ENCODE measurements at places on chromosomes 1 and 21. TPM values are rescaled to one million over a fixed set of nuclear protein-coding genes. Genes with fewer than 3 reads are reported as not detected.

Gene FCAMR
- not detected for total RNA-seq

- DNase-seq, result no peak
Observed at GRCh38 chr1:156858555-156858956, 361 bp downstream of the INSRR start.

GRCh38 chr21:14766241-14766640 is 220.1 kb upstream of the SAMSN1 start:
- DNase-seq, result no peak

DNA sequence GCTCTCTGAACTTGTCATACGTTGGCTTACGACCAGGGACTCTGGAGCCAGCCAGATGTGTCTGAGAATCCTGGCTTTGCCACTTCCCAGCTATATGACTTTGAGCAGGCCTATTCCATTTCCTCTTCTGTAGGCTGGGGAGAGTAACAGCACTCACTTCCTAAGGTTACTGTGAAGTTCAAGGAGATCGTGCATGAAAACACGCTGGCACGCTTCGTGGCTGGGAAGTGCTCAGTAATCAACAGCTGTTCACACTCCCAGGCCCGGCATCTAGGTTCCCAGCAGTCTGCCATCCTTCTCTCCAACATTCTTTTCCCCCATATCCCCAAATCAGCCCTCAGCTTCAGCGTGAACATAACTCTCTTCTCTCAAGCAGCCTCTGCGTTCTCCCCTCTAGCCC is 2.0 kb downstream of the ASCL5 start:
- no peak for DNase-seq

DNA sequence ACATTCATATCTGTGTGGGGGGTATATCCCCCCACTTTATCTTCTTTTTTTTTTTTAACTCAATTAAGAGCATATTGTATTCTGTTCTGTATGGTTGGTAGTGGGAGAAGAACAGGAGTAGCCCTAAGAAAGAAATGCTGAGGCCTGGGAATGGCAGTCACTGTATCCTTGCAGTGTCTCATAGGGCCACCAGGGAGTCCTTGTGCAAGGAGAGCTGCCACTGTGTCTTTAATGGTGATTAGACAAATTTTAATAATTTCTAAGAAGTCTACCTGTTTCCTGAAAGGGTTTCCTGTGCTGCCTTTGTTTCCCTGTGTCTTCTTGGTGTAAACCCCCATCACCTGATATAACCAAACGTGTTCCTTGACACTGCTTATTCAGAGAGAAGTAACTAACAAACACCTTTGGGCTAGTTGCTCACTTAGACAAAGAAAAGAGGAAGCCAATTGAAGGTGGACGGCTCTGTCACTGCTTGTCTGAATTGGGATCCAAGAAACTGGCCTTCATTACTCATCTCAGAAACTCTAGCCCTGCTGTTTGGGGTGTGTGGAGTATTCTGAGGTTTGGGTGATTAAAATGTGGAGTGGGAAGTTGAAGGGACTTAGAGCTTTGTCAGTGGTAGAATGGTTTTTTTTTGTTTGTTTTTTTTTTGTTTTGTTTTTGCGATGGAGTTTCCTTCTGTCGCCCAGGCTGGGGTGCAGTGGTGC is 15.2 kb downstream of the GIPC2 start:
- no peak for DNase-seq

- no peak for DNase-seq
Observed at GRCh38 chr1:221328371-221328770, 413.5 kb downstream of the DUSP10 start.

- no peak for DNase-seq
Observed at GRCh38 chr1:233170741-233171140, 124.8 kb downstream of the PCNX2 start.

- no peak for DNase-seq
Observed at GRCh38 chr1:63818567-63819325, 44.9 kb downstream of the ROR1 start.

- DNase-seq, result no peak
Observed at GRCh38 chr1:186864296-186864695, 35.5 kb downstream of the PLA2G4A start.

All from CD4-positive, alpha-beta memory T cell (primary cell).